ENCODE measurements at places on chromosomes 3 and 15. TPM values are rescaled to one million over a fixed set of nuclear protein-coding genes. Genes with fewer than 3 reads are reported as not detected.

DNA sequence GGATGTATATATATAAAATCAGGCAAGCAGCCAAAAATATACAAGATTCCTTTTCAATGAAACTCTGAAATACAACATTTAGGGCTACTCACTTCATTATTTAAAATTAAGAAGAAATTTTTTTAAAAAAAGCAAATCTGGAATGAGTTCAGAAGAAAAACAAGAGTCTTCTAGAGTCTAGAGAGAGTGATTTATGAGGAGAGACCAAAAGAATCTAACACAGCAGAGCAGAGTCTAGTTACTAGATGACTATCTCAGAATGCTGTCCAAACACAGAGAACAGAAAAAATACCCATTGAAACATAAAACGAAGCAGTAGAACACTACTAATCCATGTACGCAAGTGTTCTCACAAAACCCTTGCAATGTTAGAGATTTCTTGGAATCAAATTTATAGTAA lies 275.2 kb upstream of the CBLB start:
- DNase-seq: no peak

GRCh38 chr3:134249935-134250716 lies 533 bp downstream of the RYK start:
- DNase-seq: no peak

- no peak for DNase-seq
These were observed 101.7 kb downstream of the CD200R1L start for GRCh38 chr3:112744825-112745566.

- no peak for DNase-seq
These were observed 240.8 kb upstream of the CMC1 start for GRCh38 chr3:28000608-28001007.

SLC12A1 gene
- not detected for total RNA-seq

TGM5 gene
- total RNA-seq: not detected

Measured in glomerular endothelial cell (primary cell).